Cortex of kidney (tissue), 1 donor: ENCODE measurements at places on chromosomes 5 and 9.

- no peak for DNase-seq
Measured at GRCh38 chr5:169695025-169695625, 58.0 kb downstream of the DOCK2 start.

- DNase-seq = no peak
Measured at GRCh38 chr5:76406014-76406413, 2.9 kb downstream of the IQGAP2 start.

GRCh38 chr5:133817456-133817855 is 151.0 kb downstream of the C5orf15 start:
- no peak for DNase-seq

DNA sequence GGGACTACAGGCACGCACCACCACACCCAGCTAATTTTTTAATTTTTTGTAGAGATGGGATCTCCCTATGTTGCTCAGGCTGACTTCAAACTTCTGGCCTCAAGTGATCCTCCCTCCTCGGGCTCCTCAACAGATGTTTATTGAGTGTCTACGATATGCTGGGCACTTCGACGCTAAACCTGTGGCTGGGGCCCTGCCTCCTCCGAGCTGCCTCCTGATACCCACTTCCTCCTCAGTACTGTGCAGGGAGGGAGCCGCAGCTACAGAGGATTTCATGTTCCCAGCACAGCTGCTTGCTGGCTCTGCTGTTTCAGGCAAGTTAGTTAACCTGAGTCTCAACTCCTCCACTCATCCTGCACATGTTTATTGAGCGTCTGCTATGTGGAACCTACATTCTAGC is 9.6 kb downstream of the AIF1L start:
- no peak for DNase-seq

DNA sequence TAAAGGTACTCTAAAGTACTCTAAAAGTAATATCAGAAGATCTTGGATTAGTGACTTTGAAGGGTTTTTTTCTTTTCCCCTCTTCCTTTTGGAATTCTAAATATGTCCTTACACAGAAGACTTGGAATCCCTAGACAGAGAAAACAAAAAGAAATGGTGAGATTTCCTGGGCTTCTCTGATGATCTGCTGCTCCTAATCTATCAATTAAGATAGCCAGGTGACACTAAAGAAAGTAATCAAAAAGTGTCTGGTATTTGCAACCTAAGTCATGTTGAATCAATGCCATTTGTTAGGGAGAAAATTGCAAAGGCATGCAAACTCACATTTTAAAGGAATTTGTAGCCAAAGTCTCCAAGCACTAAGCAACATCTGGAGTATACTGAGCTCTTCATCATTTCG is 29.5 kb upstream of the MYO10 start:
- no peak for DNase-seq

GRCh38 chr9:136249877-136250559 is 4.4 kb upstream of the QSOX2 start:
- no peak for DNase-seq

- DNase-seq = no peak
Measured at GRCh38 chr9:20044686-20045085, 255.8 kb upstream of the SLC24A2 start.

DNA sequence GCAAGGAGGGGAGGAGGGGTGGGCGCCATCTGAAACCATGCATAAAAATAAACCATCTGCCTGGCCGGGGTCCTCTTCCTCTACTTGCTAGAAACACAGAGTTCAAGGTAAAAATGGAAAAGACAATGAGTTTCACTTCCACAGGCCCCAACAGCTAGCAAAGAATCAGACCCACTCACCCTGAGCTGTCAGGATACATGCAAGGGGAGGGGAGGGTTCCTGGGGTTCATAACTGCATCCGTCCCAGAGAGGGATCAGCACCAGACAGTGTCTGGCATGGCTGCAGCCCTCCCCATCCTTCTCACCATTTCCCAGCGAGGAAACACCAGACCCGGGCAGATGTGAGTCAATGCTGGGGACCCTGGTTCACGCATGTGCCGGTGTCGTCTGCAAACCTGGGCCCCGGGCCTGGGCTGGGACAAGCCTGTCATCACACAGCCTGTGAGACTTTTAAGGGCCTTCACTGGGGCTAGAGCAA is 55.4 kb downstream of the SEMA4D start:
- no peak for DNase-seq

GRCh38 chr9:127915801-127916719 is 781 bp downstream of the ST6GALNAC4 start:
- DNase-seq = no peak

DNA sequence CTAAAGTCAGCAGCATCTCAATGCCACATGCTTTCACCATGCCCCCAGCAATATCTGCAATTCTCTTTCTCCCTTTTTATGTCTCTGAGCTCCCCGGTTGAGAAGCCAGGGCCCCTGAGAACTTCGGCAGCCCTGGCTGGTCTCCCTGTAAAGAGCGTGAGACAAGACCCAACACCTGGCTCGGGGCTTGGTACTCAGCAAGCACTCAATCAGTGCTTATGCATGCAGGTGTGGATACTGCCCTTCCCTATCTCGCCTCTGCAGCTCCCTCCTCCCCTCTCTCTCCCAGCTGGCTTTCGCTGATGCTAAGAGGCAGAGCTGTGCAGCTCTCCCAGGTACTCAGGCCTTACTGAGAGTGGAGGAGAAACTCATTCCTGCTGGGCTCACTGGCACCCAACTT is 41.7 kb upstream of the AKNA start:
- no peak for DNase-seq

DNA sequence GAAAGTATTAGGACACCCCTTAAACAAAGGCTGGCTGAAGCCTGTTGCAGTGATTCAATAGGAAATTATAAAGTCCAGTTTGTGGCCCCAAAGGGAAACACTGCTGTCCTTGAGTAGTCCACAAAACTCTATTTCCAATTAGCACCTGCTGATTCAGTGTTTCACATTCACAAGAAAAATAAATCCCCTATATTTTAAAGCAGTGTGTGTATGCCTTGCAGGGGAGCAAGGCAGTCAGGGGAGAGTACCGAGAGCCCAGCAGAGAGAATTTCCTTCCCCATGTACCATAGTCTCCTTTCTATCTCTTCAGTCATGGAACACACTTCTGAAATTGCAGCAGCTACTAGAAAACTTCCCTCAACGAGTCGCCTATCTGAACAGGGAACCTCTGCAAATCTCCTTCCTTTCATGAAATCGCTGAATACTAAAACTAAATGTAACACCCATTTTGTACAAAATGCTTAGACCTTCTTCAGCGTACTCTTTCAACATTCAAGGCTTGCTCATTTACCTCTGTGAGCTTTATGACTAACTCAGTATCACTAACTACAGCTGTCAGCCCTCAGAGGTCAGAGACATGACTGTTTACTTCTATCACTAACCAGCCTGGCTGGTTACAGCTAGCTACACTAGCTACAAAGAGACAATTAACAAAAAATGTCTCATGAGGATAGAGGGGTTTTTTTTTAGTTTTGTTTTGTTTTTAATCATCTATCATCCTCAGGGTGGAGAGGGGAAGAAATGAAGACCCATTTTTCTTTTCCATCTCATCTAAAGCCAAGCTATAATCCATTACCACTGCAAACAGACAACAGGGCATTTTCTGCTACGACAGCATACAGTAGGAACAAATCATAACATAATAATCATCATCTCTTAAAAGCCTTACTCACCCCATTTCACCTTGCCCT is 188.7 kb downstream of the EBF1 start:
- no peak for DNase-seq

DNA sequence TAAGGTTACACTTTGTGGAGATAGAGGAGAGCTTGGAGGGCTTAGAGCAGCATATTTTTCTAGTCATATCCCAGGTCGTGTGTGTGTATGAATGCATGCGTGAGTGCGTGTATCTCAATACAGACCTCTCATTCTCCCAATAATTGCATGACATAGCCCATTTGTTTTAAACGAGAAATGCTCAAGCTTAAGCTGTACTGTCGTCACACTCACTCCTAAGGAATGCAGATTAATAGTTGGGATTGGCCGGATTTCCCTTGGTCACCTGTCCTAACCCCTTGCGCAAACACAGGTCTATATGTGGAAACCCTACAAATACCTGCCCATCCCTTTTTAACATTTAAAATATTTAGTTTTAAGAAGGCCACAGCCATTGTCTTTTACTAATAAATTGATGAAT is 165.8 kb downstream of the SEMA5A start:
- DNase-seq = no peak

- DNase-seq = no peak
Measured at GRCh38 chr5:6868575-6869215, 155.5 kb downstream of the TENT4A start.

GRCh38 chr9:6793203-6793602 is 35.4 kb downstream of the KDM4C start:
- no peak for DNase-seq

DNA sequence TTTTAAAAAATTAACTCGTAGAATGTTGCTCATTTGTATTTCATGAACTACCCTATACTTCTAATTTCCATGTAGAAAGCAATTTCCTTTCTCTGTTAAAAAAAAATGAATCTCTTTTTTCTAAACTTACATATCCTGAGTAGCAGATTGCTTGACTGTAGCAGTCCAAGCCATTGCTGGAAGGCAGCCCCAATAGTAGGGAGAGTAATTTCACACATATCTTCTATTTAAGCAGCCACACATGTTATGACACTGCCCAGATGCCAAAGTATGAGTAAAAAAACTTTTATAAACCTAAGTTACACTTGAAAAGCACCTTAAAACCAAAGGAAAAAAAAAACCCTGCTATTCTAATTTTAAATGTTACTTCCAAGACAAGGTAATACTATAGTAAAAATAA is 69.6 kb downstream of the FBXL17 start:
- DNase-seq = no peak

GRCh38 chr9:115992834-115993233 is 160.8 kb upstream of the PAPPA start:
- no peak for DNase-seq

DNA sequence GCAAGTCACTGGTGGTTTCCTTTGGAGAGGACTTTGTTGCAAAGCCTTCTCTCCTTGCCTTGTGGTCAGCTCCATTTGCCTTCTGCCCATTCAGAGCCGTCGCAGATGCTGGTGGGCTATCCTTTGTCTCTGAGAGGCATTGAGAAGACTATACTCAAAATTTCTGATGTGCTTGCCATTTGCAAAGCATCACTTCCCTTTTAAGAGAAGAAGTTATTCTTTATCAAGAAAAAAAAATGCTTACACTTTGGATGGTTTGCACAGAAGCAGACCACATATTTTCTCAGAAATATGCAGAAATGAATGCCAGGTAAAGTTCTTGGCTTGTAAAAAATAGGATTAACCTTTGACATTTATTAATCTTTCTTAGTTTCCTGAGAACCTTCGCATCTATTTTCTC is 195.8 kb upstream of the KLF4 start:
- DNase-seq = no peak

DNA sequence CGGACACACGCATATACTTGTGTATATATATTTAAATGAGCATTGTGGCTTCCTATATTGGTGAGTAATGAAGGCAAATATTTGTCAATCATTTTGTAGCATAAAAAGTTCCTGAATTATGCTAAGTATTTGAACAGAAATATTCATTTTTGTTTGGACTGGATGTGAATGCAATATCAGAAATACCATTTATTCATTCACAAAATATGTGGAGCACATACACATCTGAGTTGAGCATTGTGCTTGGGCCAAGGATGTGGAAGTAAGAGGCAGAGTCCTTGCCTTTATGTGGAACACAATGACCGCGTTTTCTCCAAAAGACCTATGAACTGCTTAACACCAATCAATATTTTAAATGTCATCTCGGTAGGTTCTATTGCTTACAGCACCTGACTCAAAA is 1086.5 kb downstream of the NR2F1-AS1 start:
- no peak for DNase-seq

- no peak for DNase-seq
Measured at GRCh38 chr5:112757468-112758208, 20.0 kb downstream of the APC start.

DNA sequence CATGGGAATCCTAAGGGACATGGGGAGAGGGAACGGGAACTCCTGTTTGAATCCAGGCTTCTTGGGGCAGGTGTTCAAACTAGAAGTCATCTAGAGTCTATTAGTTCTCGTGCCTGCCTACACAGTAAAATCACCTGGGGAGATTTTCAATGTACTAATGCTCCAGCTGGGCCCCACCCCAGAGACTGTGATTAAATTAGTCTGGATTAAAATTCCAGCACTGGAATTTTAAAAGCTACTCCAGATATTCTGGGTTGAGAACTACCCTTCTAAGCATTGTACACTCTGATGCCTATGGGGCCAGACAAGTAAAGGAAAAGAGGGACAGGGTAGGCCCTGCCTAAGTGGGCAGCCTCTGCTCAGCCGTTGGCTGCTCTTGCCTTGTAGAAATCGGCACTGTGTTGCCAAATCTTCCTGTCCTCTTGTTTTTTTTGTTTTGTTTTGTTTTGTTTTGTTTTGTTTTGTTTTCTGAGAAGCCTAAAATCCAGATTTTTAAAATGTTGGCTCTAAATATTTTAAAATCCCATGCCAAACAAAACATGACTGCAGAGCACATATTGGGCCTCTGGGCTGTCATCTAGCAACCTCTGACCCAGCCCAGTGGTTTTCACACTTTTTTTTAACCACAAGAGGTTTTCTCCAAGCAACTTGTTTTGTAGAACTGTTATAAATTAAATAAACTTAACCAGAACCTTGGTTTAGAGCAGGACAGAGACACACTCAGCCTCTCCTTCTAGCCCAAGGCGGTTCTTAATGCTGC is 29.0 kb downstream of the ADRB2 start:
- DNase-seq = no peak

DNA sequence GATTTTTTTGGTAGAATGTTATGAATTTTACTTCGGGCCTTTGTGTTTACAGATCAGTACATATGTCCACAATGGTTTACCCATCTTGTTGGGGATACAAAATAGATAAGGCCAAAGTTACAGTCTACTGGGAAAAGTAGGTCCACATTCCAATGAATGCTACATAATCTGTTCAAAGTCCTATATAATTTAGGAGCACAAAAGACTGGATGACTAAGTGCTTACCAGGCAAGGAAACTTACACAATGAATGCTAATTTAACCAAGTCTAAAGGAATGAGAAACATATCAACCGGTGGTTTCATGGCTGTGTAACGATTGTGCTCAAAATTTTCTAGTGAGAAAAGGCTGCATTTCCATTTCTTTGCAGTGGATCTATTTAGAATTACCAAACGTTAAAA is 97.4 kb upstream of the TRPM3 start:
- DNase-seq = no peak

GRCh38 chr5:67149951-67150523 is 46.6 kb downstream of the CD180 start:
- DNase-seq = no peak

- no peak for DNase-seq
Measured at GRCh38 chr5:140005145-140005591, 37.9 kb downstream of the NRG2 start.

GRCh38 chr9:38359297-38359653 is 33.2 kb upstream of the ALDH1B1 start:
- no peak for DNase-seq

GRCh38 chr5:196350-196749 is 5.1 kb downstream of the LRRC14B start:
- DNase-seq = no peak

GRCh38 chr5:56481428-56482357 is 248.6 kb upstream of the ANKRD55 start:
- no peak for DNase-seq
